HEK293T (cell line): ENCODE measurements at places on chromosomes 5 and 9.
A peak's percentile ranks its signal among the peaks of the same experiment; 100 is the strongest.

DNA sequence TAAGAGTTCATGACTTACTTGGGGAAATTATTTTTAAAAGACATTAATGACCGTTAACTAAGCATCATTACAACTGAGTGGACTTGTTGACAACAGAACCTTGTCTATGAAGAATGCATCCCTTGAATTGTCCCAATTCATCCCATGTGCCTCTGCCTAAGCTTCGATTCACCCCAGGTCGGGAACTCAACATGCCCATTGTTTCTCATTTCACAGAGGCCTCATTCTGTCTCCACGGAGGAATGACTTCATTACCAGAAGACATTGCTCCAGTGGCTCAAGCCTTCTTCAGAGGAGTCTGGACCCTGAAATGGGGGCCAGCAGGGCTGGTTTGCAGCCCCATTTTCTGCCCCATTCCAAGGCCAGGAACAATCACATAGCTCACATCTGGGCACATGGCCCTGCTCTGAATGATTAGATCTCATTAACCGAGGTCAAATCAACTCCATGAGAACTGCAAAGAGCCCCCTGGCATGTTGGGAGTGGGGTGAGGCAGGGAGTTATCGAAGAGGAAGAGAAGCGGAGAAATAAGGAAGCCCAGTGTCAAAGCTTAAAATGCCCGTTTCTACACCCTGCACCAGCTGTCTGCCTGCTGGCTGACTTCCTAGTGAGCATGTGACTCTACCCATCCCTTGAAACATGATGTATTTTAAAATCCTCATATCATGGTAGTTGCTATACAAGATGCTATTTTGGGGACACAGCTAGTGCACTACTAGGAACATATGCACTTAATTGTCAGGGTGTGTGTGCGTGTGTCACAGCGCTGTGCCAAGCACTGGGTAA, 137.3 kb downstream of the LHFPL2 start:
- no peak for DNase-seq

- no peak for DNase-seq
Measured at GRCh38 chr5:128920345-128921215, 44.7 kb upstream of the SLC27A6 start.

DNA sequence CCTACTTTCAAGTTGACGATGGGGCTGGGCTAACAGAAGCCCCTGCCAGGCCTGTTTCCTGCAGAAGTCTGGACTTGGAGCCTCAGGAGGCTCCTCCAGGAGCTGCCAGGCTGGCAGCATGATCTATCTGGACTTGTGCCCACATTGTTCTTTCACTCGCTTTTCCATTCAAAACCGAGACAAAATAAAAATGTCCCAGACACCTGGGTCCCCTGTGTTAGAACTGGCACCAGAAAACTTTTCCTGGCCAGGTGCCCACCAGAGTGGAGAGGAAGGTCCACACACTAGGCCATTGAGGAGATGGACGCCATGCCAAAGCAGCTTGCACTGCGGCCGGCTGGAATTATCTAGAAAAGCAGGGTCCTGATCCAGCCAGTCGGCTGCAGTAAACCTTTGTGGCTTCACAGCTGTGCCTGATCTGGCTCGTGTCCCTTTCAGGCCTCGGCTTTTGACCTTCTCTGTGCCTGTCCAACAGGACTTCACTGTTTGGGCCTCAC, 78.2 kb downstream of the GCNT1 start:
- no peak for DNase-seq

DNA sequence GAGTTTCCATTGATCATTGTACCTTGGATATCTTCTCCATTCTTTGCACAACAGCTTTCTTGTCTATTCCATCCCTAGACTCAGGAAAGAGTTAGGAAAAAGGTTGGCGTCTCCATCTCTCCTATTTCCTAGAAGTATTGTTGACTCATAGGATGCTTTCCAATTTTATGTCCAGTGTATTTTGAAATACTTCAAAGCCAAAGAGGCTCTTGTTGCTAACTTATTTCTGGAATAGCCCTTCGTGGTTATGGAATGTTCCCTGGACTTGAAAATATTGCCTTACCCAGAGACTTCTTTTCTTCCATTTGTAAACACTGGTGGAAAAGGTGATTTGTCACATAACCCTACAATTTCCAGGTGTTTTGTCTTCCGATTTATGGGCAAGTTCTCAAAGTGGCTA, 402.3 kb upstream of the ZNF608 start:
- DNase-seq = no peak

GRCh38 chr5:54090495-54091120, 219.8 kb downstream of the ARL15 start:
- DNase-seq = peak; percentile 15

GRCh38 chr9:84667571-84668195, 1.8 kb upstream of the NTRK2 start:
- peak; percentile 28 for DNase-seq

DNA sequence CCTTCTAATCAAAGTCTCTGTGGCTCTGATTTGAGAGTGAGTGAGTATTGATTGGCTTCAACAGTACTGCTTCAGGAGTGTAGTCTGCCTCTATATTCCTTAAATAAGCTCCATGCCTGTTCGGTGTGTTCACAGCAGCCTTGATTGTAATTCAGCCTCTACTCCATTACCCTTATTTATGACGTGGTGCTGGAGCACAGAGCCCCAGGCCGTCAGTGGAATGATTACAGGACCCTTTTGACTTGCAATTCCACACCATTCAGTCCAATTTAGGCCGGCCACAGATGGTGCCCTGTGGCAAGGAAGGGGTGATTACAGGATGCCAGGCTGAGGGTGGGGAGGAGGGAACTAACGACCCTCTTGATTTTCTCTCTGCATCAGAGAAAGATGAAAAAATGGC, 110.3 kb downstream of the ASTN2 start:
- DNase-seq = no peak

DNA sequence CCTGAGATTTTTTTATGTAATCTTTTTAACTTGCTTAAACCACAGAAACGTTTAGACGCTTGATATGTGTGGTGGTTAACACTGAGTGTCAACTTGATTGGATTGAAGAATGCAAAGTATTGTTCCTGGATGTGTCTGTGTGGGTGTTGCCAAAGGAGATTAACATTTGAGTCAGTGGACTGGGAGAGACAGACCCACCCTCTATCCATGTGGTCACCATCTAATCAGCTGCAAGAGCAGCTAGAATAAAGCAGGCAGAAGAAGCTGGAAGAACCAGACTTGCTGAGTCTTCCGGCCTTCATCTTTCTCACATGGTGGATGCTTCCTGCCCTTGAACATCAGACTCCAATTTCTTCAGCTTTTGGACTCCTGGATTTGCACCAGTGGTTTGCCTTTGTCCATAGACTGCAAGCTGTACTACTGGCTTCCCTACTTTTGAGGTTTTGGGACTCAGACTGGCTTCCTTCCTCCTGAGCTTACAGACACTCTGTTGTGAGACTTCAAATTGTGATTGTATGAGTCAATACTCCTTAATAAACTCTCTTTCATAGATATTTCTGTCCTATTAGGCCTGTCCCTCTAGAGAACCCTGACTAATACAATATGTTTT, 816.0 kb upstream of the CDH9 start:
- no peak for DNase-seq

GRCh38 chr5:31196309-31196708, 2.8 kb downstream of the CDH6 start:
- peak; percentile 21 for DNase-seq

- DNase-seq = no peak
Measured at GRCh38 chr5:6347165-6347564, 31.2 kb downstream of the MED10 start.

DNA sequence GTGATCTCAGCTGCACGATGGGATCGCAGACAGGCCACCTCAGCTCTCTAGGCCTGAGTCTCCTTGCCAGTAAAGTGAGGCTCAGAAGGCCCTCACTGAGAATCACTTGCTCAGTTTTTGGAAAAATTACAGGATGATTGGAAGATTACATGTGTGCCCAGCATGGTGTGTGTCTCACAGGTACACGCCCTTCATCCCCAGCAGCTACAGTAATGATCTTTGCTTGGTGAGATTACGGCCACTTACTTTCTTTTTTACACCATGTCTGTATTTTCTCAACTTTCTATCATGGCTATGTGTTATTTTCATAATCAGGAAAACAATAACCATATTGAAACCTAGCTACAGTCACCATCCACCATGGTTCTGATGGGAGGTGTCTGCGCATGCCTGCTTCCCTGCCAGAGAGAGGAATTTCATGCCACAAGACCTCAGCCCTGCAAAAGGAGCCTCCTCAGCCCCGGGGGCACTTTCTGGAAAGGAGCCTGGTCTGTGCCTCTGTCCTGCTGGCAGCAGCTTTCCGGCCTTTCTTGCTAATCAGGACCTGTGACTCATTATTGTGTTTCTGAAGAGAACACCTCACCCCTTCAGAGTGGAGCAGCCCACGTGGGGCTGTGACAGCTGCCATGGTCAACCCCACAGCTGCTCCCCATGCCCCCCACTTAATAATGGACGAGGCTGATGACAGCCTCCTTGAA, 64.2 kb upstream of the OLFM1 start:
- DNase-seq = no peak
